ENCODE measurements at places on chromosomes 13 and 19.

DNA sequence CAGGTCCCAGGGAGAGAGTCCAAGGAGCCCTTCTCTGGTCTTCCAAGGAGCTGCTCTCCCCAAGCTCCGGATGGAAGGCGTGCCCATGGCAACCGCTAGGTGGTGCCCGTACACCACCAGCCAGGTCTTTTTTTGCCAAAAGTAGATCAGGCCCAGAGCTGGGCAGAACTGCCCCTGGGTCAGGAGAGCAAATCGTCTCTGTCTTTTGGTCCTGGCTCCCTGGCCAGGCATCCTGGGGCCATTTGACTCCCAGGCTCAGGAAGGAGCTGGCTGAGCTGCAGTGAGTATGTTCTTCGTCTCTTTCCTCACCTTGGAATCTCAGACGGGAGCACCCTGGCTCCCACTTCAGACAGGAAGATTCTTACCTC, 24.6 kb upstream of the BCL3 start:
- DNase-seq, result no peak

GRCh38 chr19:40565910-40566495, 10.7 kb upstream of the SHKBP1 start:
- no peak for DNase-seq

GRCh38 chr13:31330236-31330635, 130.5 kb downstream of the B3GLCT start:
- DNase-seq, result no peak

GRCh38 chr13:22936228-22936627, 244.6 kb upstream of the SGCG start:
- no peak for DNase-seq

DNA sequence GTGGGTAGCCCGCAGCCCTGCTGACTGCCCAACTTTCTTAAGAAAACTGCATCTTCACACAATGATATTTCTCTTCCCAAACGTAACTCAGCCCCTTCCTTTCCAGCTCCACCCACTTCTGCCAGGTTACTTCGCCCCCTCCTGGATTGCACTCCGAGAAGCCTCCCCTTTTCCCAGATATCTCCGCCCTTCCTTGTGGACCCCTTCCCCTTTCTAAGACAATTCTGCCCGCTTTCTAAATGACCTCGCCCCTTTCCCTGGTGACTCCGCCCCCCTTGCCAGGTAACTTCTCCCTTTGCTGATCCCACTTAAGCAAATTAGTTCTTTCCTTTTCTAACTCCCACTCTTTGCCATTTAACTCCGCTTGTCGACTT, 2.6 kb downstream of the VSIG10L start:
- no peak for DNase-seq

DNA sequence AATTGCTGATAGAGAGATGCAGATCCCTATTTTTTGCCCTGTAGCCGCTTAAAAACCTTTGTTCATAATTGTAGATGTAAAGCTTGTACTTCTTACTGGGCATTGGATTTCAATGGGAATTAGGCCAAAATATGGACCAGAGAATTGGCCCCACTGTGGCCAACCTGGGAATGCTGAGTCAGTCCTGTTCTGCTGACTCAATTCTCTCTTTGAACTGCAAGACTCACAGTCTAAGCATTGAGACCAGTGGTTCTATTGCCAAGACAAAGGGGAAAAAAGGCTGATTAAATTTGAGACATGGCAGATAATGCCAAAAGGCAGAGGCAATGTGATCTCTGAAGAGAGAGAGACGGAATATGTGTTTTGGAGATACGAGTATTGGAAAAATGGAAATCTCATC, 72.5 kb upstream of the UBL3 start:
- no peak for DNase-seq

GRCh38 chr19:50835785-50836542, 2.6 kb upstream of the KLK15 start:
- DNase-seq, result peak; percentile 44

- no peak for DNase-seq
Observed at GRCh38 chr13:60090574-60090973, 73.2 kb downstream of the DIAPH3 start.

DNA sequence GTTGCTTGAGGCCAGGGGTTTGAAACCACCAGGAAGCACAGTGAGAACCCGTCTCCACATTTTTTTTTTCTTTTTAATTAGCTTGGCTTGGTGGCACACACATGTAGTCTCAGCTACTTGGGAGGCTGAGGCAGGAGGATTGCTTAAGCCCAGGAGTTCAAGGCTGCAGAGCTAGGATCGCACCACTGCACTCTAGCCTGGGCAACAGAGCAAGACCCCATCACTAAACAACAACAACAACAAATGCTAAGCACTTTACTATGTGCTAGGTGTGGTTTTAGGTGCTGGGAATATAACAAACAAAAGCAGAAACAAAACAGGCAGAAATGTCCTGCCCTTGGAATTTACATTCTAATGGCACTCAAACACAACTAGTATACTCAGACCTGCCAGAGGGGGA, 51.3 kb downstream of the RYR1 start:
- DNase-seq, result no peak

- no peak for DNase-seq
Observed at GRCh38 chr19:40625406-40626120, 24.4 kb downstream of the LTBP4 start.

GRCh38 chr19:6590258-6590826, 608 bp downstream of the CD70 start:
- no peak for DNase-seq

DNA sequence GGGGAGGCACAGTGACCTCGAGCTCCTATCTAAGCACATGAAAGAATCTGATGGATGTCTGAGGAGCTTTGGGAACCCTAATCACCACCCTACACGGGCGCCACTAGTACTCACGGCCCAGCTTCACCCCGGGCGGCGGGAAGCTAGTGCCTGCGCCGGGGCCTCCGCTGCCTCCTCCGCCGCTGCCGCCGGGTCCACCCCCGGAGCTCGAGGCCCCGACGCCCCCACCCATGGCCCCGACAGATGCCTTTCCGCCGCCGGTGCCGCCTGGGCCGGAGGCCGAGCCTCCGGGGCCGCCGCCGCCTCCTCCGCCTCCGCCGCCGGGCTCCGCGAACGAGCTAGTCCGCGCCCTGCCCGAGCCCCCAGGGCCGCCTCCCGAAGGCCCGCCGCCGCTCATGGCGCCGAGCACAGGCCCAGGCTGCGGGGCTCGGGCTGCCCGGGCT, 312 bp downstream of the GSK3A start:
- no peak for DNase-seq

DNA sequence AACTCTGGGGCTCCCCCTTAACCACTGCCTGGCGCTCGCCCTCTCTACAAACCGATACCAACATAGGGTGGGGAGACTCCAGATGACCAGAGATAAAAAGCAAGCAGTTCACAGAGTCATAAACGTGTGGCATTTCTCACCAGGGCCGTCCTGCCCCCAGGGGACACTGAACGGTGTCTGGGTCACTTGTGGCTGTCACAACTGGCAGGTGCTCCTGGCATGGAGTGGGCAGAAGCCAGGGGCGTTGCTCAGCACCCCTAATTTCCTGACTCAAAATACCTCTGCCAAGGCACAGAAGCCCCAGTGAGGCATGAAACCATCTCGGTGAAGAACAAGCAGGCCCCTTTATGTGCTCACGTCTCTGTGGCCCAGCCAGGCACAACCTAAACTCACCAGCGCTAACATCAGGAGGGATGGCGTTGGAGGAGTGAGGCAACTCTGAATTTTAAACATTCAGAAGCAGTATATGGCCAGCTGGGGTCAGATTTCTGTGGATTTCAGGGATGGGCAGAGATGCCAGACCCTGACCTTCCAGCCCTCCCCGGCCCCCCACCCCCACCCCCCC, 1.8 kb downstream of the PIP5K1C start:
- no peak for DNase-seq

DNA sequence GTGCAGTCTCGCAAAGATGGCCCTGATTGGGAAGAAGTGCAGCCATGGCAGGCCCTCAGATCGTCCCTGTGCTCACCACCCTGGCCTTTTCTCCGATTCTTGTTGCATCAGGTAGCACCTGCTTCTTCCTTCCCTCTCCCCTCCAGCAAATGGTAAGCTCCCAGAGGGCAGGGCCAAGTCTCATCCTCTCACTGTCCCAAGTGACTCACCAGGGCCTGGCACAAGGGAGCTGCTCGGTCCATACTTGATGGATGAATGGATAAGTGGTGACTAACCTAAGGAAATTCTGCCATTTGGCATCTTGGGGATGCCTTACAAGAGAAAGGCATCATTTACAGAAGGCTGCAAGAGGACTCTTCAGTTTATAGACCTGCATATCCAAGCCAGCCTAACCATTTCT, 84.9 kb downstream of the ZIC5 start:
- no peak for DNase-seq

GRCh38 chr19:45768655-45768983, 433 bp downstream of the SIX5 start:
- DNase-seq, result no peak

DNA sequence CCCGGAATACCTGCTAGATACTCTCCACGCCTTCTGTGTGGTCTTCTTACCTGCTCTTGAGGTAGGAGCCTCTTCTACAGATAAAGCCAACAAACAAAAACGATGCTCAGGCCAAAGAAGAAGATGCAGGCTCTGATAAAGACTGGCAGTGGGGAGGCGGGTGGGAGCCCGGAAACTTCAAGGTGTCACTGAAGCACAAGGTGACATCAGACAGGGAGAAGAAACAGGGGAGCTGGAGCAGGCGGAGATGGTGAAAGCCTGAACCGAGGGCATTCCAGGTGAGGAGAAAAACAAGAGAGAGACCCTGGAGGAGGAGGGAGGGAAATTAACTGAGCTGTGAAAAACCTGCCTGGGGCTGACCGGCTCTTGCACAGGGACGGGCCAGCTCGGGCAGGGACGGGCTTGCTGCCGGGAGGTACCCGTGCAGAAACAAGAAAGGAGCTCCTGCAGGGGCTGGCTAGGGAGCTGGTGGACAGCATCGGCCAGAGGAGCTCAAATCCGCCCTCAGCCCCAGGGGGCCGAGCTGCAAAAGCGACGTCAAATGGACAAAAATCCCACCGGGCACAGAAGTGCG, 19.0 kb downstream of the GNG7 start:
- DNase-seq, result no peak

DNA sequence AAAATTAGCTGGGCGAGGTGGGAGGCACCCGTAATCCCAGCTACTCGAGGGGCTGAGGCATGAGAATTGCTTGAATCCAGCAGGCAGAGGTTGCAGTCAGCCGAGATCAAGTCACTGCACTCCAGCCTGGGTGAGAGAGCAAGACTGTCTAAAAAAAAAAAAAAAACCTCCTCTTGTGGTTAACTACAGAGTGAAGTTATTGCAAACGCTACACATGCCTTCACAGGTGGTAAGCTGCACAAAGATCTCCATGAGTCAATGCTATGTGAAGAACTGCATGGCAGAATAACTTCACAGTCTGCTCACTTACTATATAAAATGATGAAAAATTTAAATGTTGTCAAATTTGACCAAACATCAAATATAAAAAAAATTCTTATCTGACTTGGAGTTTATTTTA, 436.8 kb downstream of the FGF14 start:
- DNase-seq, result no peak

- DNase-seq, result no peak
Observed at GRCh38 chr19:46618670-46619231, 6.1 kb downstream of the PTGIR start.

DNA sequence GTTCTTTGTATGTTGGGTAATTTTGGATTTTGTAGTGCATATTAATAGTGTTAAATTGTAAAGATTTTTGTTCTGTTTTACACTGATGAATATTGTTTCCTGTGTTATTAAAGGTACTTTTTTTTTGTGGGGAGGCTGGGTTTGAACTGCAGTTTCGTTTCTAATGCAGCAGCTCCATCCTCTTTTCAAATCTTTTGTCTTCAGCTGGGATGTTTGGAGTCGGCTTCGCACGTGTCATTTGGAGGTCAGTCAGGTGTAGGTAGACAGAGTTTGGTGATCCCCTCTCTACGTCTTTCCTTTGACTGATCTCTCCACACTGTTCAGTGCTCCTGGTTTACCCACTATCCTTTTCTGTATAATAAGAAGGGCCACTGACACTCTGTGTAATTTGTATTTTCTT, 30.3 kb downstream of the TDRD3 start:
- DNase-seq, result no peak

GRCh38 chr13:86729206-86729605, 930.0 kb upstream of the SLITRK6 start:
- DNase-seq, result no peak

GRCh38 chr19:879711-880438, 13.1 kb downstream of the MED16 start:
- no peak for DNase-seq

DNA sequence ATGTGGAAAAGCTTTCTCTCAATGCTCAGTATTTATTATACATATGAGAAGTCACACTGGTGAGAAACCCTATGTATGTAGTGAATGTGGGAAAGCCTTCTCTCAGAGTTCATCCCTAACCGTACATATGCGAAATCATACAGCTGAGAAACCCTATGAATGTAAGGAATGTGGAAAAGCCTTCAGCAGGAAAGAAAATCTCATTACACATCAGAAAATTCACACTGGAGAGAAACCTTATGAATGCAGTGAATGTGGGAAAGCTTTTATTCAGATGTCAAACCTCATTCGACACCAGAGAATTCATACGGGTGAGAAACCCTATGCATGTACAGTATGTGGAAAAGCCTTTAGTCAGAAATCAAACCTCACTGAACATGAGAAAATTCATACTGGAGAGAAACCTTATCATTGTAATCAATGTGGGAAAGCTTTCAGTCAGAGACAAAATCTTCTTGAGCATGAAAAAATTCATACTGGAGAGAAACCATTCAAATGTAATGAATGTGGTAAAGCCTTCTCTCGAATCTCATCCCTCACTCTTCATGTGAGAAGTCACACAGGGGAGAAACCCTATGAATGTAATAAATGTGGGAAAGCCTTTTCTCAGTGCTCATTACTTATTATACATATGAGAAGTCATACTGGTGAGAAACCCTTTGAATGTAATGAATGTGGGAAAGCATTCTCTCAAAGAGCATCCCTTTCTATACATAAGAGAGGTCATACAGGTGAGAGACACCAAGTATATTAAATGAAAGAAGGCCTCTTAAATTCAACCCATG, 34.4 kb downstream of the ZNF568 start:
- DNase-seq, result no peak

GRCh38 chr13:50124536-50125303, 109.5 kb downstream of the KCNRG start:
- no peak for DNase-seq

DNA sequence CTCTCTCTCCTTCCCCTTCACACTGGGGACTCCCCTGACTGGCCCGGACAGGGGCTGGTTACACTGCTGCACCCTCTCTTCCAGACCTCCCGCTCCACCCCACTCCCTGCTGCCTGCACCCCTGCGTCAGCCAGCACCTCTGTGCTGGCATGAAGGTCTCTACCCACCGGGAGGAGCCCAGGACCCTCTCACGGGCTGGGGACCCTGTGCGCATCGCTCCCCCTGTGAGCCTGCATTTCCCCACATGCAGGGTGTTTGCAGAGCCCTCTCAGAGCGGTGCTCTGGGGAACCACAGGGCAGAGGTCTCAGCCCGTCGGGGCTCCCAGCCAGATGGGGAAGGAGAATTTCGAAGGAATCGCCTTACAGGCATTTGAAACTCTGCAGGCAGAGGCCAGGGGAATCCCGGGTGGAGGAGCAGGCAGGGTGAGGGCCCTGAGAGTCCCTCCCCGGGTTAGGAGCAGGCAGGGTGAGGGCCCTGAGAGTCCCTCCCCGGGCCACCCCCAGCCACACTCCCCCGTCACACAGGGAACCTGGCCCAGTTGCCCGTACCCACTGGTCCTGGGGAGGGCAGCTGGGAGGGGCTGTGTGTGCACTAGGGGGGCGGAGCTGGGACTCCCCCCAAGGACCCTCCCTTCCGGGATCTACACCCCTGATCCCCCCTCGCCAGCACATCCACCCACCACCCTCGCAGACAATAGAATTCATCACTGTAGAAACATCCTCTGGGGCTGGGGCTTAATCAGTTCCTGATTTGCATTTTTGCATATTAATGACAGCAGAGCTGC, 16.3 kb upstream of the TCF3 start:
- no peak for DNase-seq
